CD4-positive, CD25-positive, alpha-beta regulatory T cell (primary cell): ENCODE measurements at places on chromosomes 7 and 10.

GRCh38 chr10:95352684-95353083 is 61.9 kb upstream of the PDLIM1 start:
- DNase-seq = no peak

DNA sequence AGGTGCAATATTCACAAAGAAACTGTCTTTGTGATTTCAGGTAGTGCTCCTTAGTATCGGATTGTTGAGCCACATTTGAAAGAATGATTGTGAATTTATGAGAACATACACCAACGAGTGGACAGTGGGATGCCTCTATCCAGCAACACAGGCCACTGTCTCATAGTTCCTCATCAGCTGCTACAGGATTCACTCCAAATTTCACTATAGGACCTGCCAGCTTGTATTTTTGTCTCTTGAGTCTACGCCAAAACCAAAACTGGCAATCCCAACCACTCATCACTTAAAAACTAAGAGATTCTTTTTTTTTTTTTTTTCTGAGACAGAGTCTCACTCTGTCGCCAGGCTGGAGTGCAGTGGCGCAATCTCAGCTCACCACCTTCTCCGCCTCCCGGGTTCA is 964.5 kb downstream of the CNTNAP2 start:
- no peak for DNase-seq

DNA sequence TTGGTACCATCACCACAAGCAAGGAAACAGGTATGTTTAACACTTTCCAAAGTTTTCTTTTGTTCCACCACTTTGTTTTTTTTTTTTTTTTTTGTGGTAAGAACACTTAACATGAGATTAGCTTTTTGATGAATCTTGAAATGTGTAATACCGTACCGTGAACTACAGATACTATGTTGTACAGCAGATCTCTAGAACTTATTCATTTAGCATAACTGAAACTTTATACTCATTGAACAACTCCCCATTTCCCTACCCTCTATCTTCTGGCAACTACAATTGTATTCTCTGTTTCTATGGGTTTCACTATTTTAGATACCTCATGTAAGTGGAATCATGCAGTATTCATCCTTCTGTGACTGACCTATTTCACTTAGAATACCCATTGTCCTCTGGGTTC is 162.7 kb upstream of the ITGB1 start:
- DNase-seq = no peak

- DNase-seq = no peak
These were observed 23.9 kb upstream of the ZMIZ1 start for GRCh38 chr10:79044846-79045245.
